WERI-Rb-1 (cell line): ENCODE measurements at places on chromosomes 6 and 20.
A peak's percentile ranks its signal among the peaks of the same experiment; 100 is the strongest.

DNA sequence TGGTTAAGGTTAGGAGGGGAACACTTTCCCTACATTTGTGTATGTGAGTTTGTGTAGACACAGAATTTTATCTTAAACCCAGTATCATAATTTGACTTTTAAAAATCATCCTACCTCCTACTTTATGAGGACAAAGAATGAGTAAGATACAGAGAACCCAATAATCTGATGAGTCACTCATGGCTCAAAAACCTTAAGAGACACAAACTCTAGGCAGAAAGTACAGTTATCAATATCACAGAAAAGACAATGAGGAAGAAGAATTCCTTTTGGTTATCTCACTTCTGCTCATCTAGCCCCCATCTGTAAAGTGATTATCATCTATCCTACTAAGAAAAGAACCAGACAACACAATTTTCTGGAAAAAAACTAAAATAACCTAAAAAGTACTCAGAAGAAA is 87.7 kb downstream of the EPB41L2 start:
- no peak for DNase-seq

DNA sequence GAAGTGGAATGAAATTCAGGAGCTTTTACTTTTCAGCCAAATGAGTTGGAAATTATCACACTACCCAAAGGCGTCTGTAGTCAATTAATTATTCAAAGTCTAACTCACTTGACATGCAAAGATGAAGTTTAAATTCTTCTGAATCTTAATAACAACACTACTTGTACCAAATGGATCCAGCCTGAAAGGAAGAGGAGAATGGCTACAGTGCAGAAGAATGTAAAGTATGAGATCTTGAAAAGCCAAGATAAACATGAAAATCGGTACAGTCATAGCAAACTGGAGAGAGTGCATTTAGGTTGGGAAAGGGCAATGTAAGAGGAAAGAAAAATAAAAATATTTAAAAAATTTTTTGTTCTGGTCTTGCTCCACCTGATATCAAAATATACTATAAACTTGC is 195.5 kb downstream of the SIM1 start:
- DNase-seq: no peak

DNA sequence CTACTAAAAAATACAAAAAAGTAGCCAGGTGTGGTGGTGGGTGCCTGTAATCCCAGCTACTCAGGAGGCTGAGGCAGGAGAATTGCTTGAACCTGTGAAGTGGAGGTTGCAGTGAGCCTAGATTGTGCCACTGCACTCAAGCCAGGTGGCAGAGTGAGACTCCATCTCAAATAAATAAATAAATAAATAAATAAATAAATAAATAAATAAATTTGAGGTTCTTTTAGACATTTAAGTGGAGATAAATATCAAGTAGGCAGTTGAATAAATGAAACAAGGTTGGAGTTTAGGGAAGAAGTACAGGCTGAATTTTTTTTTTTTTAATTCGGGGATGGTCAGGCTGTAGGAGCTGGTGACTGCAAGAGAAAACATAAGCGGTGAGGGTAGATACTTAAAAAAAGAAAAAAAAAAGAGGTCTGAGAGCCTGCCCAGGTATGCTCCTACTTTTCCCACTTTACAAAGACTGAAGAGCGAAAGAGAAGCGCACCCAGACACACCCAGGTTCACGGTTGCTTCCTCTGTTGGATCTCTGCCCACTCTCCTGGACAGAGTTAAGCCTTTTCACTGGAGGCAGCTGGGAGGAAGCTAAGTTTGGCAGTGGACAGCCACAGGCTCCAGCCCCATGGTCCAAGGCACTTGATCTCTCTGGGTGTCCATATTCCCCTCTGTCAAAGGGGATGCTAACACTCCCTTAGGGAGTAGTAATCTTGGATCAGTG is 100.9 kb upstream of the PRDM1 start:
- no peak for DNase-seq

GRCh38 chr20:43751167-43752050 is 24.6 kb upstream of the GTSF1L start:
- no peak for DNase-seq

DNA sequence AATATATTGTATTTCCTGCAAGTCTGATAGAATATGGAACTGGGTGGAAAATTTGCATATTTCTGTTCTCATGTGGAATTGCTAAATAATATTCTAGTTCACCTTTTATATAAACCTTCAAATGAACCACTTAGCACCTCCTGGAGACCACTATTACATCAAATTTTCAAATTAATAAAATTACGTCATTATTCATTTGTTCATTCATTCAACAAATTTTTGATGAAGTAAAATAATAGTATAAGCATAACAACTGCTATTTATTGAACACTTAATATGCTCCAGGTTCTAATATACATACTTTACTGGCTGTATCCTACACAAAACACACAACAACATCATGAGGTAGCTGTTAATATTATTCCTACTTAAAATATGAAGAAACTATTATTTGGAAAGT is 215.1 kb downstream of the KCNQ5 start:
- no peak for DNase-seq

GRCh38 chr20:34861386-34862084 is 11.1 kb downstream of the GGT7 start:
- peak; percentile 27 for DNase-seq

DNA sequence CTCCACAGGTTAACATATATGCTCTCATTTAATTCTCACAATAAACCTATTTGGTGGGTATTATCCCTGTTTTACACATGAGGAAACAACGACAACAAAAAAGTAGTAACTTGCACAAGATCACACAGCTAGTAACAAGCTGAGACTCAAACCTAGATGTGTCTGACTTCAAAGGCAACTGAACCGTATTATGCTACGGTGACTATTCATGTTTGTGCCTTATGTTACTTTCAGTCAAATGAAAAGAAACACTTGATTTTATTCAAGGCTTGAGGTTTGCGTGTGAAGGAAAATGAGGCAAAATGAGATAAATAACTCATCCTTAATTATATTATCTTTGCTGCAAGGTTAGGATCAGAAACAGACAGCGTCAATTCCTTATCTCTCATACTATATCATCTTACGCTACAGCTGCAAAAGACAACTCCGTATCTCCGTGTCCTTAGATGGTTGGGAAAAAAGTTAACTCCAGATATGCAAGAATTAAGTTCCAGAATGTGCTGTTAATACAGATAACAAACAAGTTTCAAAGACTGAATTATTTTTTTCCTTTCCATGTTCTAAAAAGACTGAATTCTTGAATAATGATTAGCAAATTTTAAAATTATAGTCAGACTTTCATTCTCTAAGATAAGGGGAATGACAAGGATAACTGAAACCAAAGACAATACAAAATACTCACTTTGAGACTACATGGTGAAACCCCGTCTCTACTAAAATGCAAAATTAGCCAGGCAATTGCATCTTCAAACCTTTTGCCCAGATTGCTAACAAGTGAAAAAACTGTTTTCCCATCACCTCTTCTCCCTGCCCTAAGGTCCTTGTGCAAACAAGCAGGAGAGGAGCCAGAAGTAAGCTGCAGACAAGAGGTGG is 27.8 kb downstream of the STAU1 start:
- no peak for DNase-seq

DNA sequence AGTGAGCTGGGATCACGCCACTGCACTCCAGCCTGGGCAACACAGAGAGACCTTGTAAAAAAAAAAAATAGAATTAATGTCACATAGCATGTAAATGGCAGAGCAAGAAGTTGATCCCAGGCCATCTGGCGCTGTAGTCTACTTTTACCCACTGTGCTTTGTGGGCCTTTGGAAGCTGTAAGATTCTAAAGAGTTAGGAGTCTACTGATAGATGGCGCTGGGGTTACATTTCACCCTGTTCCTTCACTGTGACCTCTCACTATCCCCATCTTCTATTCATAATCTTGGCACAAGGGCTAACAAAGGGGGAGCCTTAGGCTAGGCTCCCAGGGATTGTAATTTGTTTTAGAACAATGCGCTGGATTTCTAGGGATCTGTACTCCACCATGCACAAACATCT is 24.4 kb downstream of the SIRPD start:
- peak; percentile 22 for DNase-seq

DNA sequence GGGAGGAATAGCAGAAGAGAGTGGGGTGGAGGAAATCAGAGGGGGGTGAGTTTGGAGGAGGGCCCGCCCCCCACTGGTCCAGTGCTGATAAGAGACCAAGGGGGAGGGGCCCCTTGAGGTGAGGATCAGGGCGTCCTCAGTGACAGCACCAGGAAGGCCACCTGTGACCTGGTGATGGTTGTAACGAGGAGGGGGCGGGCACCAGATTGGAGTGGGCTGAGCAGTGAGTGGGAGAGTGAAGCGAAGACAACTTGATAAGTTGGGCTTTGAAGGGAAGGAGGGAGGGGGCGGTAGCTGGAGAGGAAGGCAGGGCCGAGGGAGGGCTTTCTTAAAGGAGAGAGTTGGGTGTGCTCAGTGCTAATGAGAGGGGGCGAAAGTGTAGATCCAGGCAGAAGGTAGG is 30.7 kb downstream of the CDH22 start:
- DNase-seq: no peak

GRCh38 chr6:16301511-16301910 is 63.1 kb downstream of the GMPR start:
- DNase-seq: no peak

- DNase-seq: no peak
Measured at GRCh38 chr6:99143108-99143861, 195.5 kb upstream of the FBXL4 start.

DNA sequence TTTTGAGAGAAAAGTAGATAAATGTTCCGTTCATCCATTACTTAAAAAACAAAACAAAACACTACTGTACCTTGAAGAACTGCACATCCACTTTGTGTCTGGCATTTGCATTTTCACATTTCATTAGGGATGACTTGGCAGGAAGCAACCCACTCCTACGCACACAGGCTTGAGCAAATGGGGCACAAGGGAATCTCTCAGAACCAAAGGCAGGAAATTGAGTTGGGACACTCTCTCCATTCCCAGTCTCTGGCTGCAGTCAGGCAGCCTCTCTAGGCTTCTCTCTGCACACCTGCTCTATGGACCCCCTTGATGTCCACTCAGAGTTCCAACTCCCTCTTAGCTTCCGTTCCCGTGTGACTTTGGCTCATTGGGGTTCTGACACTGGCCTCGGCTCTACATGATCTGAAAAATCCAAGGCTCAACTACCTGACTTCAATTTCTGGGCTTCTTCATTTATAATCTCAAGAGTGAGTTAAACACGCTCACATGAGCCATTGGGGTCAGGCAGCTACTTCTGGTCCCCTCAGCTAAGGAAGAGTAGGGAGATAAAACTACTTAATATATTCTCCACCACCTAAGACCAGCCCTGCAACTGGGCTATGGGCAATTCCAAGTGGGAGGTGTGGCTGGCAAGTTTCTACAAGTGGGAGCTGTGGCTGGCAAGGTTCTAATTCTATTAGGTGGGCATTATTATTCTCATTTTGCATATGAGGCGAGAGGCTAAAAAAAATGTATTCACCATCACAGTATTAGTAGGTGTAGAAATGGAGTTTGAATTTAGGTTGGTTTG is 251.9 kb downstream of the SOD2 start:
- DNase-seq: no peak

DNA sequence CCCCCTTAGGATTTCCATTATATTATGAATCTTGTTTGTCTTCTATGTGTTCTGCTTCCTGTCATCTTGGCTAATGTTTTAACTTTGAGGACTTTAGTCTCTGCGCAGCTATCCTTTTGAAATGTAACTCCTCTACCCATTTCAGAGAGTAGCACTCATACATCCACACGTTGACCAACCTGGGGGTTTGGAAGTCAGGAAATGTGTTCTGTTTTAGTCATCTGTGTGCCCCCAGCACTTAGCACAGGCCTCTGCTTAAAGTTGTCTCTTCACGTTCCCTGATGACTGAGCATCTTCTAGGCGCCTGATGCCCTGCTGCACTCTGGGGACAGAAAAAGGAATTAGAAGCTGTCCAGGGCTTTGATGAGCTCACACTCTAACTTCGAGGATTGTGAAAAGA is 47.9 kb downstream of the HMGN3 start:
- DNase-seq: no peak

GRCh38 chr6:150312844-150313584 is 55.8 kb upstream of the IYD start:
- no peak for DNase-seq

DNA sequence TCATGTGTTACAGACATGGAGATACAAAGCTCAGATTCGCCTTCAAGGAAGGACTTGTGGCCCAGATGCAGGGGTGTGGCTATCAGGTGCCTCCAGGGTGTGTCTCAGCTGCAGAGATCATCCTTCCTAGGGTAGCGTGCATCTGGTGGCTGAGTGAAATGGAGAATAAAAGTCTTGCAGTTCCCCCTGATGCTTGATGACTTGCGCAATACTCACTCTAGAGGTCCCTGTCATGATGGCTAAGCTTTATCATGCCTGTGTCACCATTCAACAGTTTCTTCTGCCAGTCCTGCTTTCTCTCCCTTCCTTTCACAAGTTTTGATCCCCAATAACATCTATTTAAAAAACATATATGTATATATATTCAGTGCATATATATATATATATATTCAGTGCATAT is 228.1 kb downstream of the PAX1 start:
- no peak for DNase-seq

DNA sequence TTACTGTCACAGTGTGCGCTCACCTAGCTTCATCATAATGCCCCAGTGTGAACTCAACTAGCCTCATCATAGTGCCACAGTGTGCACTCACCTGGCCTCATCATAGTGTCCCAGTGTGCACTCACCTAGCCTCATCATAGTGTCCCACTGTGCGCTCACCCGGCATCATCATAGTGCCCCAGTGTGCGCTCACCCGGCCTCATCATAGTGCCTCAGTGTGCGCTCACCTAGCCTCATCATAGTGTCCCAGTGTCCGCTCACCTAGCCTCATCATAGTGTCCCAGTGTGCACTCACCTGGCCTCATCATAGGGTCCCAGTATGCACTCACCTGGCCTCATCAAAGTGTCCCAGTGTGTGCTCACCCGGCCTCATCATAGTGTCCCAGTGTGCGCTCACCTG is 10.6 kb downstream of the TMEM242 start:
- no peak for DNase-seq

GRCh38 chr6:79671600-79672266 is 40.6 kb downstream of the SH3BGRL2 start:
- no peak for DNase-seq

DNA sequence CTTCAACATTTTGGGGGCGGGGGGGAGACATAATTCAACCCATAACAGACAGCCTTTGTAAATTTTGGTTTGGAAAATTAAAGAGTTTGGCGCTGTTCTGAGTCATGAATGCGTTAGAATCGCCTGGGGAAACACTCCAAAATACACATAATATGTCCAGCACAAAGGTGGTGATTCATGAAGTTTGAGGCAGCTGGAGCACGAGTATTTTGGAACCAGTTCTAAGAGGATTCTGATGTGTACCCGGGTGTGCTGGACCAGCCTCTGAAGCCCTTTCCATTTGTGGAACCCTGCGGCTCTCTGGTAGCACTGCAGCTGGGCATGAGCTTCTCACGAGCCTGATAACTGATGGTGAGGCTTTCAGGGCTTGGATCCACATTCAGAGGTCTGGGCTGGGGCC is 4.7 kb downstream of the GMPR start:
- no peak for DNase-seq

GRCh38 chr20:46282669-46283068 is 25.6 kb downstream of the CDH22 start:
- DNase-seq: peak; percentile 94

DNA sequence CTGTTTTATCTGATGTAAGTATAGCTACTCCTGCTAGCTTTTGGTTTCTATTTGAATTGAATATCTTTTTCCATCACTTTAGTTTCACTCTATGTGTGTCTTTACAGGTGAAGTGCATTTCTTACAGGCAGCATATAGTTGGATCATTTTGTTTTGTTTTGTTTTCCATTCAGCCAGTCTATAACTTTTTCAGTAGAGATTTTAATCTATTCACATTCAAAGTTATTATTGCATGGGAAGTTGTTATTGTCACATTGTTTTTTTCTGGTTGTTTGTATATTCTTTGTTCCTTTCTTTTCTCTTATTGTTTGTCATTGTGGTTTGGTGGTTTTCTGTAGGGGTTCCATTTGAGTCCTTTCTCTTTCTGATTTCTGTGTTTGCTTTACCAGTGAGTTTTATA is 151.2 kb downstream of the PDE10A start:
- DNase-seq: no peak
